HL-60 (cell line): ENCODE measurements at places on chromosomes 7 and 10.

DNA sequence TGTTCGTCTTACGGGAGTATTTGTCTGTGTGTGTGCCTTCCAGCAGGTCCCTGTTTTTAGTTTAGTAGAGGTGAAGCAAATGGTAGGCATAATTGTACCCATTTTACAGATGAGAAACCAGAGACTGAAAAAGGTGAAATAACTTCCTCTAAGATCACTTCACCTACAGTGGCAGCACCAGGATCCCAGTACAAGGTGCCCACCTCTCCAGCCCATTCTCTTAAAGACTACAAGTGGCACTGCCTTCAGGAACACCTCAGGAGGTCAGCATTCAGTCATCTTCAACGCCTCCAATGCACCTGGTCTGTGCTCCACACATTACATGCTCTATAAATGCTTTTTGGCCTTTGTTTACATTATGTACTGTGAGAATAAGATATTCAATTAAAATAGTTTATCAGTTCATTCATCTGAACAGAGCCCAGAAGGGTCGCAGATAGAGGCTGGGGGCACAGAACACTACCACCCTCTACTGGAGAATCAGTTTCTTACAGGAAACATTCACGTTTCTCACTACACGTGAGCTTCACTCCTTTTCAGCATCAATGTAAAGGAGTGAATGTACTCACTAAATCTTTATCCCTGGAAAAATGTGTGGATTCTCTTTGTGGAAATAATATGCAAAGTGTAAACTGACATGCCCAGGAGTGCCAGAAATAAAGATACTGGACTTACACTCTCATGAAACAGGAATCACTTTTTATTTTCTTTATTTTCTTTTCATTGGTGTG lies 45.5 kb upstream of the ABLIM1 start:
- no peak for DNase-seq

GRCh38 chr7:16644636-16645592 lies 640 bp downstream of the ANKMY2 start:
- no peak for DNase-seq

GRCh38 chr10:96421995-96422394 lies 63.2 kb upstream of the OPALIN start:
- no peak for DNase-seq

GRCh38 chr10:78991187-78991586 lies 77.6 kb upstream of the ZMIZ1 start:
- DNase-seq: no peak

GRCh38 chr10:87058171-87058570 lies 36.5 kb downstream of the GLUD1 start:
- DNase-seq: no peak

DNA sequence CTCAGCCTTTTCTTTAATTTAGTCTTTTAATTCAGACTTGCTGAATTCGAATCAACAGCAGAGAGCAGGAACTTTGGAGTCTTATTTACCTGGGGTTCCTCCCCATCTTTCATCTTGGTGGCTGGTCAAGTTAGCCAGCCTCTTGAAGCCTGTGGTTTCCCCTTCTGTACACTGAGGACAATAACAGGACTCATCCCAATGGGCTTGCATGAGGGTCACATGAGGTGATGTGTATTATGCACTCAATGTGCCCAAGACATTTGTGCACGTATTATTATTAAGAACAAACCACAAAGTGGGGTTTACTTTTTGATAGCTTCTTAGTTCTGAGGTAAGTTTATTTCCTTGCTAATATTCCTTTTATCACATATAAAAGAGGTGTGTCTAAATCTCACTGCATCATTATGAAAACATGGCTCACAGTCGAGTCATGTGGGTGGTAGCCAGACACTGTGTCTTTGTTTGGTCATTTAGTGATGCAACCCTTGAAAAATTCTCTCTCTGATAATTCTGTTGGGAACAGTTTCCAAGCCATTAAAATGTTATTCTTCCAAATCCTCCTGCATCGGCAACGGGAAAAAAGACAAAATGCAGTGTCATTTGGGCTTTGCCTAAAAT lies 86.5 kb upstream of the GRB10 start:
- DNase-seq: no peak

- DNase-seq: no peak
These were observed 53.5 kb downstream of the TRIL start for GRCh38 chr7:28904578-28905048.

- no peak for DNase-seq
These were observed 4.2 kb downstream of the KCNMA1 start for GRCh38 chr10:77633376-77633775.

GRCh38 chr10:78975926-78976325 lies 92.8 kb upstream of the ZMIZ1 start:
- DNase-seq: no peak

DNA sequence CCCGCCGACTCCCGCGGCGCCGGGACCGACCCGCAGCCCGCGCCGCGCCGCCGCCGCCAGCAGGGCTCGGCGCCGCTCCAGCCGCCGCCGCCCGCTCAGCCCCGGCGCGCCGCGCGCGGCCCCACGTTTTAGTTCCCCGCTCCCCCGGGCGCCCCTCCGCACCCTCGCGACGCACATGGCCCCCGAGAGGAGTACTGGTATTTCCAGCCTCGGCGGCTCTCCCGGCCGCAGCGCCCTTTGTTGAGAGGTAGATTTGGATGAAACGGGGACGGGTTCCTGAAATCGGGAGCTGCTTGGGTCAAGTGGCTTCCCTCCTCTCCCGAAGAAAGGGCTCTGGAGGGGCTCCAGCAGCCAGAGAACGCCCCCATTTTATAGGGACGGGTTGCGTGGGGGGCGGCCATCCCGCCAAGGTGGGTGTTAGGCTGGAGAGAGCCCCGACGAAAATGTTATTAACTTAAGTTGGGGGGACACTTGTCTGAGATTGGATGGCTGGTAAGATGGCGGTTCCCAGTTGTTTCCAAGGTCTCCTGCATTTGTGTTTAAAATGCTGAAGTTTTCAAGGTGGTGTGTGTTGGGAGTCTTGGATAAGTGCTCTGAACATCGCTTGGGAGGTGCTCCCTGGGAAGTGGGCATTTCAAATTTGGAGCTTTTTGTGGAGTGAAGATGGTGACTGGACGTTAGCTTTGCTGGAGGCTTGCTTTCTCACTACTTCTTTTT lies 1.2 kb downstream of the BMI1 start:
- DNase-seq: no peak

- no peak for DNase-seq
These were observed 664.7 kb downstream of the INHBA start for GRCh38 chr7:41038211-41038610.

GRCh38 chr7:30616318-30616717 lies 21.6 kb downstream of the GARS1 start:
- no peak for DNase-seq

- DNase-seq: no peak
These were observed 28.2 kb downstream of the UBE2H start for GRCh38 chr7:129924602-129925001.

- no peak for DNase-seq
These were observed 22.5 kb downstream of the RBM20 start for GRCh38 chr10:110666673-110667072.

GRCh38 chr10:120599200-120599724 lies 142.2 kb downstream of the PLPP4 start:
- no peak for DNase-seq

GRCh38 chr7:45701701-45702510 lies 127.7 kb downstream of the ADCY1 start:
- DNase-seq: no peak

GRCh38 chr10:12390733-12391132 lies 41.4 kb downstream of the CAMK1D start:
- DNase-seq: no peak

- DNase-seq: no peak
These were observed 510.3 kb downstream of the PTPRN2 start for GRCh38 chr7:158077151-158077840.

DNA sequence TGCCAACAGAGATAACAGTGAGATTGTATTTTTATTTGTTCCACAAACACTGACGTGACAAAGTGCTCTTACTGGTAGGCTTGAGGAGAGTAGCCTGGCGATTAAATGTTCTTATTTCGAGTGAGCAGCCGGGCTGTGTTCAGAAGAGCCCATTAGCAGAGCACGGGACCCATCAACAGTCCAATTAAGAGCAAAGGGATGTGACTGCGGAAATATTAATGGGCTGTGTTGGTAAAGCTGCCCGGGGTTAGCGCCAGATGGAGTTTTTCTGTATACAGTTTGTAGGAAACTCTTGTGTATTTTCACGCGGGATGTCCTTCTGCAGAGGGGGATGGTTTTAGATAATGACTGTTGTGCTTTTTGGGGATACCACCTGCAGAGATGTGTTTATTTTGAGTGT lies 104.3 kb downstream of the KIAA1217 start:
- DNase-seq: no peak

GRCh38 chr10:95241533-95241932 lies 47.5 kb downstream of the ACSM6 start:
- no peak for DNase-seq

DNA sequence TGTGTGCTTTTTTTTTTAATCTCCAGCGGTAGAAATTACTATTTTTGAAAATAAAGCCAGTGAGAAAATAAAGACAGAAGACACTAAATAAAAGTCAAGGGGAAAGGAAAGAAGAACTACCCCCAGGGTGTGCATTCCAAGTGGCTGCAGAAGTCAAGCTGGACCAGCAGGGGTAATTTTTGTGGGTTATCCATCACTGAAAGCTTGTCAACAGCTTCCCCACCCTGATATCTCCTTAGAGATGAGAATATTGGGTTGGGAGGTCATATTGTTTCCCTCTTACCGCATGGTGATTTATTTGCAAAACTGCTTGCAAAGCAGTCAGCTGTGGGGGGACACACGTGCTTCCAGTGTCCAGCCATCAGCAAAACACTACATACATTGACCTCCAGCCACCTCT lies 46.4 kb downstream of the FAM107B start:
- no peak for DNase-seq

DNA sequence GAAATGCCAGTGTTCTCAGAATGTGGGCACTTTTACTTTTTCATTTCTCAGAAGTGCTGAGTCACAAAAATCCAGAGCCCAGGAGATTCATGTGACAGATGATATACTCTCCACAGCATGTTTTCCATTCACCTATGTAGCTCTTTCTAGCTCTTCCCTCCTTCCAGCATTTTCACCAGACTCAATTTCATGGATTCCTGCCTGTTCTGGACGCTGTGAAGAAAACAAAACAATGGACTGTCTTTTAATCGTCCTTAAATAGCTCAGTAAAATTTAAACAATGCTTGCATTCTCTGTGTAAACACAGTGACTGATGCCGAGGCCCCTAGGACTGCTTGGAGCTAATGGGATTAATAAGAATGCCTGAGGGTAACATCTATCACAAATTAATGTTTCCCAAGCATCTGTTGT lies 25.5 kb downstream of the ZNF713 start:
- DNase-seq: no peak

- DNase-seq: peak; percentile 92
These were observed 35.3 kb upstream of the HIBADH start for GRCh38 chr7:27697861-27698430.

GRCh38 chr10:112304267-112304859 lies 21.2 kb downstream of the TECTB start:
- no peak for DNase-seq

DNA sequence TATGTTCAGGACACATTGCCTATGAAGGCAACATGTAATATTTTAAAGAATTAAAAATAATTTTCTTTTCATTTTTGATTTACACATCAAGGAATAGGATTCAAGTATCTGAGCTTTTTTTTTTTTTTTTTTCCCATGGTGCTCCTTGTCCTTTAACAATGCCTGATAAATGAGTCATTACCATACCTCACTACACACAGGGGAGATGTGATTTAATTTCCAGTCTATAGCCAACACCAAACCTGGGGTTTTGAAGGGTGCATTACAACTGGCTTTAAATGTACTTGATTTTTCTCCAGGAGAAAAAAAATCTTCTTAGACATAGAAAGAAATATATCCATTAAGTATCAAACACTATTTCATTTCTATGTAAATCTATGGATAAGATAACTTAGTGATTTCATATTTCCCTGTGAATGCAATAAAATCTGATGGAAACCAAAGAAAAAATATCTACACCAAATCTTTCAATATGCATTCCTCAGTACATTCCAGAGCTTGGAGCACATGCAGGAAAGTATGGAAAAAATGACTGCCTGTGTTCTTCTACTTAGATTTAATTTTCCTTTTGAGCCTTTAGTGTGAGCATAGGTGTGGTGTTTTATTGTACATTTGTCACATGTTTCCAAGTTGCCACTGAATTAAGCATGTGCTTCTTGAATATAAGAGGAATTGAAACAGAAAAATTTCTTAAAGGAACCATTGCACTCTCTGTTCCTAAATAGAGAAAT lies 204.8 kb upstream of the MEOX2 start:
- no peak for DNase-seq

DNA sequence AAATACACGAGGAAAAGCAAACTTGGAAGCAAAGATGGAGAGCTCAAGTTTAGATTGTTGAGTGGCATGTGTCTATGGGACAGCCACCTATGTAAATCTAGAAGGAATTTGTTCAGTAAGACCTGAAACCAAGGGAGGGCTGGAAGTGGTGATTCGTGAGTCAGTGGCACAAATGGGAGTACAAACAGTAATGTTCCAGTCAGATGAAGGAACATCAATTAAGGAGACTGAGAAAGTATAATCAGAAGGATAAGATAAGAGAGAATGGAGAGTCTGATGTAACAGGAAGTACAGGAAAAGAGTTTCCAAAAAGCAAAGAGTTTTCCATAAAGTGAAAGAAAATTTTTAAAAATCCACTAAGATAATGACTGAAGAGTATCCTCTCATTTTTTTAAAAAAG lies 544.2 kb downstream of the KIF20B start:
- DNase-seq: no peak

DNA sequence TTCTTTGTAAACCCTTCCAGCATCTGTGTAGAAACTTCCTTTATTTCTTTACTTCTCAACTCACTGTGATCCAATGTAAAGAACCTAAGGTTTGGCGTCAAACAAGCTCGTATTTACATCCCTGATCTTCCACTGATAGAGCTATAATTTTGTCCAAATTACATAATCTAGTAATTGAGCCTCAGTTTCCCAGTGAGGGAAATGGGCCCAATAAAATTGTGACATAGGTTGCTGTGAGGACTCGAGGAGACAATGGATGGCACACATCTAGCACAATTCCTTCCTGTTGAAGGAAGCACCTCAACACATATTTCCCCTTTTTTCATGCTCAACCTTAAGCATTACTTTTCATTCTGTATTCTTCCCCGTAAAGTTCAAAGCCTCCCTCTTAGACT lies 193.3 kb upstream of the BMPER start:
- no peak for DNase-seq

DNA sequence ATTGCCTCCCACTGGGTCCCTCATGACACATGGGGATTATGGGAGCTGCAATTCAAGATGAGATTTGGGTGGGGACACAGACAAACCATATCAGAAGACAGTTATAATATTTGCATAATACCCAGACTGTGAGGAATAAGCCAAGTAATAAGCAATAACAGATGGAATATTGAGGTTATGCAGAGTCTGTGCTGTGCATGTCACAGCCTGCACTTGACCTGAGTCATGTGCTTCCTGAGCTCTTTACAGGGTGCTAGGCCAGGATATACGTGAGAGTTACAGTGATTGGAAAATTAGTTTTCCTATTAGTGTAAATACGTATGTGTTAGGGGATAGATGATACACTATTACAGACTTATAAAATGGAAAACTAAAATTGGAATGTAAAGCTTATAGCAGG lies 288.7 kb downstream of the SDK1 start:
- DNase-seq: no peak
